CD4-positive, alpha-beta T cell treated with Interleukin-15 for 4 hours (primary cell): ENCODE measurements at places on chromosomes 2 and 18.
A peak's percentile ranks its signal among the peaks of the same experiment; 100 is the strongest.

DNA sequence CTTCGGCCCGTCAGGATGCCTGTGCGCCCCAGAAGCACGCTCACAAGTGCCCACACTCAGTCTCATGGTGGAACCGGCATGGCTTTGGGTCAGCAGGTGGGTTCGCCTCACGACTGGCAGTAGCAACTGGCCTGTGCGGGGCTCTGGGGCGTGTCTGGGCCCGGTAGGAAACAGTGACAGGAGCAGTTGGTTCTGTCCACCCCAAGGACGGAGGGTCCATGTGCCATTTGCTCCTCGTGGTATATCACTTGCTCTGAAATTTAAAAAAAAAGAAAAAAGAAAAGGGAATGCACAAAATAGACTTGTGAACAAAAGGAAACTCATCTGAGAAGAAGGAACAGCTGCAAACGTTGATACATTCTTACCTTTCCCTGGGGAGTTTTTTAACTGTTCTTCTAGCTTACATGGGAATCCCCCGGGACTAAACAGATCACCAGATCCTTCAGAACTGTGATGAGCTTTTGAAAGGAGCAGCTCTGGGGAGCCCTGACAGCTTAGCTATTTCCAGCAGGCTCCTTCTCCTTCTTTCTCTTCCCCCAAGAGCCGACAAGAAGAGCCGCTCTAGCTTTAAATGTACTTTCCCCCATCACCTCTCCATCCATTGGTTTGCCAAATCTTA lies 42.8 kb downstream of the TRAPPC12 start:
- no peak for DNase-seq

GRCh38 chr2:155846259-155846658 lies 486.3 kb downstream of the NR4A2 start:
- no peak for DNase-seq

DNA sequence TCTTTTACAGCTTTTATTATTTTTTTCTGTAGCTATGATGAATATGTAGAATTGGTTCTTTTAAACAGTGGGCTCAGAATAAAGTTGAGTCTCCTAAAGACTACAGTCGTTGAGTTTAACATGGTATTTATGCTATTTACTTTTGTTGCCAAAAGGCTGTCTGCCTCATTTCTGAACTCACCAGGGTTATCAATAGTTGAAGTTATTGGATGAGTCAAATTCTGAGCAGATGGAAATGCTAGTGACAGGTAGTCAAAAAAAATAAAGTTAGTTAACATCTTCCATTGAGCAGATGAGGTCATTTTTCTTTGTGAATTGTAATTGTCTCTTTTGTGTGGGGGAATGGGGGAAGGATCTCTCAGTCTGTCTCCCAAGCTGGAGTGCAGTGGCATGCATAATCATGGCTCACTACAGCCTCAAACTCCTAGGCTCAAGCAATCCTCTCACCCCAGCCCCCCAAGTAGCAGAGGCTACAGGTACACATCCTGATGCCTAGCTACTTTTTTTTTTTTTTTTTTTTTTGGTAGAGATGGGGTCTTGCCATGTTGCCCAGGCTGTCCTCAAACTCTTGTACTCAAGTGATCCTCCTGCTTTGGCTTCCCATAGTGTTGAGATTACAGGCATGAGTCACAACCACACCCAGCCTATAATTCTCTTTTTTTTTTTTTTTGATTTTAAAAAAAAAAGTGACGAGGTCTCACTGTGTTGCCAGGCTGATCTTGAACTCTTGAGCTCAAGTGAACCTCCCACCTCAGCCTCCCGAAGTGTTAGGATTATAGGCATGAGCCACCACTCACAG lies 8.9 kb downstream of the PAPOLG start:
- DNase-seq, result no peak

DNA sequence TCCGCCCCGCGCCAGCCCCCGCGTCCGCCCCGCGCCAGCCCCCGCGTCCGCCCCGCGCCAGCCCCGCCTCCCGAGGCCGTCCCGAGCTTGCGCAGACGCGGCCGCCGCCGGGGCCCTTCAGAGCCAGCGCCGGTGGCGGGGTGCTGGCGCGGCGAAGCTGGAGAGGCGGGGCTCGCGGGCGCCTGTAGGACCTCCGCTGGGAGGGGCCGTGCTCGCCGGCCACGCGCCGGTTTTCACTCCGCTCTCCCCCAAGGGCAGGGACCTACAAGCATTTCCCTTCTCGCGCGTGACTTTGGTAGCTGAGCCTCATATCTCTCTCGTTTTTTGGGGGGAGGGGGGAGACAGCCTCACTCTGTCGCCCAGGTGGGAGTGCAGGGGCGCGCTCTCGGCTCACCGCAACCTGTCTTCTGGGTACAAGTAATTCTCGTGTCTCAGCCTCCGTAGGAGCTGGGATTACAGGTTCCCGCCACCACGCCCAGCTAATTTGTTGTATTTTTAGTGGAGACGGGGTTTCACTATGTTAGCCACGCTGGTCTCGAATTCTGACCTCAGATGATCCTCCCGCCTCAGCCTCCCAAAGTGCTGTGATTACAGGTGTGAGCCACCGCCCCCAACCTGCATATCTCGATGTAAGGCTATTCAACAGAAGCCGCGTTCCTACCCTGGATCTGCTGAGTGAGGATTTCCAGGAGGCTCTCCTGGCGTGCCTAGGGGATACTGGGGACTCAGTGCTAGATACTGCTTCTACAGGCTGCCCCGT lies at the start of gene ZNF514:
Gene ZNF514, minus strand, starts transcription at position 159 of the 760 bp plus-strand sequence. CDS start 6,595 bp downstream, outside the sequence.
- DNase-seq, result peak; percentile 76

DNA sequence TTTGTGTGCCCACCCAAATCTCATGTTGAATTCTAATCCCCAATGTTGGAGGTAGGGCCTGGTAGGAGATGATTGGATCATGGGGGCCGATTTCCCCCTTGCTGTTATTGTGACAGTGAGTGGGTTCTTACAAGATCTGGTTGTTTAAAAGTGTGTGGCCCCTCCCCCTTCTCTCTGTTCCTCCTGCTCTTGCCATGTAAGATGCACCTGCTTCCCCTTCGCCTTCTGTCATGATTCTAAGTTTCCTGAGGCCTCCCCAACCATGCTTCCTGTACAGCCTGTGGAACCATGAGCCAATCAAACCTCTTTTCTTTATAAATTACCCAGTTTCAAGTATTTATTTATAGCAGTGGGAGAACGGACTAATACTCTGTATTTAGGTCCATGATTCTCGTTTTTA lies 588.1 kb downstream of the DCDC2C start:
- DNase-seq, result no peak

GRCh38 chr2:219731173-219731572 lies 103.7 kb downstream of the SLC4A3 start:
- no peak for DNase-seq

GRCh38 chr2:191713837-191714236 lies 35.9 kb downstream of the NABP1 start:
- DNase-seq, result no peak

DNA sequence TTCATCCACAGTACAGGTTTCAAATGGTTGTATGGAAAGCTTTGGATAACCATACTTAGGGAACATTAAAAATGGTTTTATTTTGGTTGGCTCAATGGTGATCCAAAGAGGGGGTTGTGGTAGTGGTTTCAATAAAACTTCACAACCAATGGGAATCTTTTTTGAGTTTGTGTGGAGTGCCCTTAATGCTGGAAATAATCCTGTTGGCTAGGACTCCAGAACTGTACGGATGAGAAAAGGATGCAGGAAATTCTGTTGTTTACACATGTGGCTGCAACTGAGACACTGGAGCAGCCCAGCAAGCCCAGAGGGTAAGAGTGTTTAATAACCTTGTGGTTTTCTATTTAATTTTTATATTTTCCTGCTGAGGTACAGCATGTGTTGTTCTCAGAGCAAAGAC lies at the start of gene CCDC102B:
Gene CCDC102B, plus strand, starts transcription at position 210 of the 400 bp plus-strand sequence. CDS start 38,684 bp downstream, outside the sequence.
- no peak for DNase-seq

DNA sequence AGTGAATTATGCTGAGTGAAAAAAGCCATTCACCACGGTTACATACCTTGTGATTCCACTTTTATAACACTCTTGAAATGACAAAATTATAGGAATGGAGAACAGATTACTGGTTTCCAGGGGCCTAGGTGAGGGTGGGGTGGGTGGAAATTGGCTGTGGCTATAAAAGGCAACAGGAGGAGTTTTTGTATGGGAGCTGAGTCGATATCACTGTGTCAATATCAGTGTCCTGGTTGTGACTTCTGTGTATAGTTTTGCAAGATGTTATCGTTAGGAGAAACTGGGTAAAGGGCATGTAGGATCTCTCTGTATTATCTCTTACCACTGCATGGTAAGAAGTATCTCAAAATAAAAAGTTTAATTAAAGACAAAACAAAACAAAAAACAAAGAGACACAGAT lies 84.3 kb downstream of the EDAR start:
- no peak for DNase-seq

DNA sequence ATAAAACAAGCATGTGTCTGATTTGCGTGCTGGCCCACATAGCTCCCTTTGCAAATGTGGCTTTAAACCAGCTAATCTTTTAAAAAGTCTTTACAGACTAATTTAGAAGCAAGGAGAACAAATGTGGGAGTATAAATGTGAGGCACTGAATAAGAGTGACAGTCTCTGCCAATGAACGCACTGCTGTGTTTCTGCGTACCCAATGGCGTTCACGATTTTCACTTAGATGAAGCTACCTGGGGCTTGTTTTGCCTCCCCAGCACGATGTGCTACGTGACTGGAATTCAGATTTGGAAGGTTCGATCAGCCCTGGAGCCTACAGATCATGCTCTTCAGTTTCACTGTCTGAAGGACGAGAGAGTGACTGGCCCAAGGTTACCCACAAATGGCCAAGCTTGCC lies 10.8 kb upstream of the CRACDL start:
- DNase-seq, result no peak

- no peak for DNase-seq
These were observed 154.3 kb upstream of the FN1 start for GRCh38 chr2:215590010-215590745.

DNA sequence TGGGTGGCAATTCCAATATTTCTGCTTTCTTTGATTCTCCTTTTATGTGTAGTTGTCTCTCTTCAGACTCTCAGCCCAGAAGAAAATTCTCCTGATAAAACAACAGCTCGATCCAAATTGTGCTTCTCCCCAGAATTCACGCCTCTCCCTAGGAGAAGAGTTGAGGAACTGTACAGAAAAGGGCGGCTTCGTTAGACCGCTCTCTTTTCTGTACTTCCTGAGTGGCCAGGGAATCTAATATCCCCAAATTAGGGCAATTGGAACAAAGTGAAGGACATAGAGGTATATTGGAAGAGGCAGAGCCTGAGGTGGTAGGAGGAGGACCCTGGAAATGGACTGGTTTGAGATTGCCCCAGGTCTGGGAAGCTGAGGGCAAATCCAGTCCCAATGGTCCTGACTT lies 5.6 kb downstream of the ADCYAP1 start:
- no peak for DNase-seq

DNA sequence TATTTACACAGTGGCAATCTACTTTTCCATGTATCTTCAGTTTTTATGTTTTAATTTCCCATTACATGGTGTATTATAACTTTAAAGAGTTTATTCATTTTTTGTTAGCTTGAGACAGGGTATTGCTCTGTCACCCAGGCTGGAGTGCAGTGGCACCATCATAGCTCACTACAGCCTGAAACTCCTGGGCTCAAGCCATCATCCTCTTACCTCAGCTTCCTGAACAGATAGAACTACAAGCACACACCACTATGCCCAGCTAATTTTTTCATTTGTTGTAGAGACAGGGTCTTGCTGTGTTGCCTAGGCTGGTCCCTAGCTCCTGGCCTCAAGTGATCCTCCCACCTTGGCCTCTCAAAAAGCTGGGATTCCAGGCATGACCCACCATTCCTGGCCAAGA lies 66.8 kb downstream of the COA5 start:
- DNase-seq, result no peak

GRCh38 chr18:44759925-44760342 lies 79.2 kb downstream of the SETBP1 start:
- no peak for DNase-seq

- no peak for DNase-seq
These were observed 126.5 kb downstream of the GPR39 start for GRCh38 chr2:132542953-132543569.

- no peak for DNase-seq
These were observed 386.0 kb upstream of the GYPC start for GRCh38 chr2:126269911-126270310.

GRCh38 chr2:53911434-53912189 lies 51.8 kb upstream of the GPR75 start:
- no peak for DNase-seq

DNA sequence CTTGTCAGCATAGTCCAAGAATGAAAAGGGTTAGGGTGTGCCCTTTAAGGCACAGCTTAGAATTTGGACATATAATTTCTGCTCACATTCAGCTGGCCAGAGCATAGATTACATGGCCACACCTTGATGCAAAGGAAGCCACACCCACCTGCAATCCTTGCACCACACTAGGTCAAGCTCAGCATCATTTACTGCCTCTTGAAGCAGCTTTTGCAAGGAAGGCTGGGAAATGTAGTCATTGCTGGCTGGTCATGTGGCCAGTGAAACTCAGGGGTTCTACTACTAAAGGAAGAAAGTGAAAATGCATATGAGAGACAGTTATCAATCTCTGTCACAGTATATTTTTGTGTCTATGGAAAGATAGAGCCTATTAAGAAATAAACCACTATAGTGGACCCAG lies 159.3 kb downstream of the GFPT1 start:
- no peak for DNase-seq

GRCh38 chr2:134290358-134290757 lies 36.5 kb downstream of the MGAT5 start:
- DNase-seq, result peak; percentile 51

GRCh38 chr2:23788100-23788499 lies 138.8 kb downstream of the ATAD2B start:
- peak; percentile 26 for DNase-seq

GRCh38 chr2:201542291-201542690 lies 90.8 kb downstream of the STRADB start:
- DNase-seq, result no peak

DNA sequence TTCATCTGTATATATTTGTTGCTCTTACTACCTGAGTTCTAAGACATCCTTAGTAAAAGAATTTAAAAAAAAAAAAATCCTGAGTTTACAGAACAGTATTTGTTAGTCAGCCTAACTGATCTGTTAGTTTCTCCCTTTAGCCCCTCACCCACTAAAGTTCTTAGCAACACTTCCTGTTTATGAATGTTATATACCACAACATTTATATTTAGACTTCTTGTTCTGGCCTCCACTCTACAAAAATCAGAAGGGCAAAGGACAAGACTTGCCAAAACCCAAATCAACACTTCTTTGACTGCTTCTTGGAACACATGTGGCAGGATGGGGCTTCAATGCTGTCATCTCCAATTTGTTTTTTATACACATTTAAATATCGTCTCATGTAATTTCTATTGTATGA lies 71.1 kb downstream of the MGAT5 start:
- DNase-seq, result peak; percentile 68

GRCh38 chr2:240568678-240569522 lies 616 bp downstream of the RNPEPL1 start:
- DNase-seq, result no peak

GRCh38 chr2:219615894-219616293 lies 11.5 kb upstream of the SLC4A3 start:
- no peak for DNase-seq

GRCh38 chr2:148593421-148593820 lies 51.1 kb upstream of the EPC2 start:
- DNase-seq, result no peak

GRCh38 chr2:95024960-95025405 lies 525 bp upstream of the MAL start:
- no peak for DNase-seq
